8988T (cell line): ENCODE measurements at places on chromosomes 3 and 15.

DNA sequence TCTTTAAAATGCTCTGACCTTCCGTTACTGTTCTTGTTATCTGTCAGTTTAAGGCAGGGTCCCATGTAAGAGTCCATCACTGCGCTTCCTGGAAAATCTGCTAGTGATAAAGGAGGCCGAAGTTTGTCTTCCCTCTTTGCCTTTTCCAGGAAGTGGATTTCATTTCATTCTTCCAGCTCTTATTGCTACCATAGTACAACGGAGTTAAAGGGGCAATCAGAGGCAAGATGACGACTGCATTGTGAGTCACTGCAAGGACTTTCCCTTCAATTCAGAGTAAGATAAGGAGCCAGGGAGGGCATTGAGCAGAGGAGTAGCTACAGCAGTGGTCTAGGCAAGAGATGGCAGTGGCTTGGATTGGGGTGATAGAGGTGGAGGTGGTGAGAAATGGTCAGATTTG is 17.2 kb upstream of the DET1 start:
- no peak for DNase-seq

DNA sequence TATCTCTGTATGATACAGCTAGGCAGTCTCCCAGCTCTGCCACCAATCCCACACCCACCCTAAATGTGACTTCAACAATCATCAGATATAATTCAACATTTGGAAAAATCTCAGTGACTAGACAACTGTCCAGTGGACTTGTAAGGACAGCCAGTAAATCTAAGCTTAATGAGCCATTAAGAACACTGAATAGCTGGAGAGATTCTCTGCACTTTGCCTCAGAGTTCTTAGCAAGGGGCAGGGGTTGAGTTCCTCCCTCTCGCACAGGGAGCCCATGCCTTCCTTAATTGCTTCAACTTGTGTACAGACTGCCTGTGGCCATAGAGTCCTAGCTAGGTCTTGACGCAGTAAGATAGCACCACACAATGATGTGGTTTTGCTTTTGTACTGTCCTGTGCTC is 15.6 kb downstream of the MEX3B start:
- DNase-seq: no peak

DNA sequence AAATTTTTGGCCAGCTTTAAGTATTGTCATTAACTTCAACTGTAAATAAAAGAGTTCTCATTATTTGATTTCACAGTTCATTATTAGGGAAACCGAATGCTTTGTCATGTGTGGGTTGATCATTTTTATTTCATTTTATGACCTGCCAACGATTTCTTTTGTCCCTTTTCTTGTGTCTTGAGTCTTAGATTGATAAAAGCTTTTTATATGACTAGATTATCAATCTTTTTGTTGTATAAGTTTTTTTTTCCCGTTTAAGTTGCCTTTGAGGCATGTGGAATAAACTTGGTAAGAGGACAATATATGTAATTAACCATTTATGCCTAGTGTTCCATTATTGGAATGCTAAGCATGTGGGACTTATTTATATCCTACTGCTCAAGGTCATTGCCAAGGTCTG is 62.8 kb downstream of the ATP2C1 start:
- no peak for DNase-seq

GRCh38 chr3:68802111-68802870 is 130.1 kb downstream of the TAFA4 start:
- no peak for DNase-seq

DNA sequence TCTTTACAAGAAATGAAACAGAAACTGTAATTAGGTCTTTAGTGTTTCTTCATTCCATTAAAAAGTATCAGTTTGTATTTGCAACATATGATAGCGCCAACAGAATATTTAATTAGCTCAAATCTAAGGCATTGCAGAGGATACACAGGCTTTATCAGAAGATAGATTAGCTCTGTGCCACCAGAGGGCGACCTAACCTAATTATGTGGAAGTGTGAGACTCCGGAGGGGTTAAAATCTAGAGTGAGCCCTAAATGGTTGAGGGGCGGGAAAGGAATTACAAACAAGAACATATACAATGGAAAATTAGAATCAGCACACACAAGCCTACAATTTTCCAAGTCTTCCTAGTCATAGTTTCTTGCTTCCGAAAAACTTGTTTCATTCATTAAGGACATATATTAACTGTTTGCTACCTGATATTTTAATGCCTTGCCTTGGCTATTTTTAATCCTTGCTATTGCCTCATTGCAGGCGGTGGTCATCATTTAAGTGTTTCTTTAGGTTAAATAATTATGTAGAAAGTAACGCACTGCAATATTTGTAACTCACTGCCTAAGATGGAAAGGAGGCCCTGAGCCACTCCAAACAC is 18.0 kb upstream of the RYR3 start:
- no peak for DNase-seq

DNA sequence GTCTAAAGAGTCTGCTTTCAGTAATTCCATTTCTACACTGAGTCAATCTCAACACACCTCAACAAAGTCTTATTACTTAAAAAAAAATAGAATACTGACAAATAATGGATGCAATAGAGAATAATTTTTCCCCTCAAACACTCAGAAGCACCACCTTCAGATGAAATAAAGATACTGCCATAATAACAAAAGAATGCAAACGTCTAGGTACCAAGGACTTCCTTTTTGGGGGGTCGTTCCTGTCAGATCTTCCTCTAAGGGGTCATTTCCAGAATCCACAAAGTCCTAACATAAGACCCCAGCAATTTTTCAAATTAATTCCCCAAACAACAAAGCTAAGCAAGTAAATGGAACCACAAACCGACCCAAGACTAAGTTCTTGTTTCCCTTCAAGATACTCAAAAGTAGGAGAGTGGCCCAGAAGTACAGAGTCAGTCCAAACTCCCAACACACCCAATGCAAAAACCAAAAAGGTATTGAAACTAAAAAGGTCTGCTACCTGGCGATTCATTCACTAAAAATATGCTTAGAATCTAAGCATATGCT is 1.3 kb downstream of the RYK start:
- no peak for DNase-seq

GRCh38 chr3:63043631-63044030 is 168.4 kb upstream of the CADPS start:
- no peak for DNase-seq
